ENCODE measurements at places on chromosomes 3 and 15. TPM values are rescaled to one million over a fixed set of nuclear protein-coding genes. Genes with fewer than 3 reads are reported as not detected.

Gene CD200
- 11.8 TPM for total RNA-seq

Gene SMCO1
- not detected for total RNA-seq

Gene OSTN
- total RNA-seq: not detected

Gene LSAMP
- total RNA-seq: not detected

Gene RASL12
- total RNA-seq: not detected

Gene TTC21A
- total RNA-seq: 0.90 TPM

Gene C3orf33
- 1.4 TPM for total RNA-seq

Gene CFAP91
- total RNA-seq: not detected

Gene ASB14
- total RNA-seq: not detected

Gene VPS13C
- 103 TPM for total RNA-seq

Gene ARNT2
- total RNA-seq: 0.13 TPM

Gene CADM2
- total RNA-seq: not detected

Gene CLDN11
- total RNA-seq: 77.5 TPM

Gene ITIH4
- 0.39 TPM for total RNA-seq

Gene NR1I2
- total RNA-seq: not detected

Gene ROPN1
- not detected for total RNA-seq

Gene P2RY14
- not detected for total RNA-seq

Gene CPNE4
- total RNA-seq: not detected

Gene ZNF662
- 1.0 TPM for total RNA-seq

Gene P3H2
- 13.7 TPM for total RNA-seq

Gene CCRL2
- 1.3 TPM for total RNA-seq

Gene SNX1
- total RNA-seq: 33.4 TPM

Gene SLC24A5
- not detected for total RNA-seq

Gene RAB6B
- total RNA-seq: 0.39 TPM

Gene ATR
- total RNA-seq: 20.6 TPM

Gene KY
- not detected for total RNA-seq

Gene MYO5A
- 33.8 TPM for total RNA-seq

Gene HESX1
- total RNA-seq: 0.63 TPM

Gene STXBP5L
- not detected for total RNA-seq

Gene CPNE9
- total RNA-seq: not detected

Gene SKIC8
- total RNA-seq: 67.9 TPM

Gene MYLK
- 56.7 TPM for total RNA-seq

Gene UBXN7
- 17.1 TPM for total RNA-seq

Gene TEX9
- total RNA-seq: 0.26 TPM

All from dermis microvascular lymphatic vessel endothelial cell (primary cell).